ENCODE measurements at places on chromosomes 5 and 9.

GRCh38 chr9:19378164-19378563 is 1.9 kb downstream of the RPS6 start:
- DNase-seq: no peak

DNA sequence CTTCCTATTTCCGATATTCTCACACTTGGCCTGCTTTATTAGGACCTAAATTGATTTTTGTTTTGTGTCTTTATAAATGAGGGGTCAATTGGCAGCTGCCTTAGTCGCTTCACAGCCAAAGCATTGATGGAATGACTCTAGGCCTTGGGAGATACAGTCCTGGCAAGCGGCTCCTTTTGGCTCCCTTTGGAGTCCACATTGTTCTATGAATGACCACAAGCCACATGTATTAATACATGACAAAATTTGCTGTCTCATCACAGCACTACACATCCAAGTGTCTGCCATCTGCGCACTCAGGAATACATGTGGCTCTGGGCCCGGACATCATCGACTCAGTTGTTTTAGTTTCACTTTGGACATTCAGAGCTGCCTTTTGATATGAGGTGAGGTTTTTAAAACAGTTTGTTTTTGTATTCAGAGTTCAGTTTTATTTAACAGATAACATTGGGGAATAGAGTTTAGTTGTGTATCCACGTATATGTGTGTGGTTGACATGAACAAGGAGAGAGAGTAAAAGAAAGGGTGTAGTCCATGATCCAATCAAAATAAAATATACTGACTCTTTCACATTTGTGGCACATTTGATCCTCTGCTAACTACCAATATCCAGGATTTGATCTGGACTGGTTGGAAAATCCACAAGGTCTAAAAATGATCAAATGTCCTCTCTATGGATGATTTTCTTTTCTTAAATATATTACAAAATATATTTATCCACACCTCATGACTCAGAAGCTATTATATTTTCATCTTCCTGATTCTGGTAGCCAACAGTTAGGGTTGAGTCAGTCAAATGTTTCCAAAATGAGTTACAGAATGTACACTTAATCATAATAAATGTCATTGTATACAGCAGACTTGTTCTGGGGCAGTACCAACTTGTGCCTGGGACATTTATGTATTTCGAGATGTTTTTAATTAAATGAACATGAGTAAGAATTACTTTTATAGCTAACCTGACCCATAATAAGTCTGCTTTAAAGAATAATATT is 114.0 kb upstream of the MTAP start:
- DNase-seq: no peak

DNA sequence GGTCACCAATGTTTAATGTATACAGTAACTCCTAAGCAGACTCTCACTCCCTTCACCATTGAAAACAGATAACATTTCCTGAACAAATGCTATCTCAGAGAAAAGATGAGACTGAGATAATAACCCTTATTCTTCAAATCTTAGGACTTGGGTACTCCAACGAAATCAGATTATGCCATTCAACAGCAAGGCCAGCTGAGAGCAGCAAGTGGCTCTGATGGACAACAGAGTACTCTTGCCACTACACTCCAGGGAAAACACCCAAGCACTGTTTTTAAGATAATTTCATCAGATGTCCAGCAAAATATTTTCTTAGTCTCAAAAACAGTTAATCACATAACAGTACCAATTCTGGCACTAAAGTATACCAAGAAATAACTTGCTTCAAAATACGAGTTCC is 10.1 kb downstream of the PPP2CA start:
- DNase-seq: no peak

GRCh38 chr5:88677376-88677895 is 205.5 kb downstream of the MEF2C start:
- DNase-seq: no peak

DNA sequence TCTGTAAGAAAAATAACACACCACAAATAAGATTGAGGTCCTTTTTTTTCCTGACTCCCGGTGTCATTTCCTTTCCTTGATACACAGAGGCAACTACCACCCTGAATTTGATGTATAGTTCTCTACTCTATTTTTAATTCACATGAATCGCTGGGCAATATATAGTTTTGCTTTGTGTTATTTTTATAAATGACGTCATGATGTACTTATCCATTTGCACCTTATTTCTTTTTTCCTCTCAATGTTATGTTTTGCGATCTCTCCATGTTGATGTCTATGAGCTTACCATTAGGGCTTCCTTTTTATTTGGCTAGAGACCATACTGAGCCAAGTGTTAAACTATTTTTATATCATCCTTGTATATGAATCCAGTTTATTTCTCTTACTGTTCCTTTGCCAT is 175.9 kb downstream of the PAPPA start:
- DNase-seq: no peak

DNA sequence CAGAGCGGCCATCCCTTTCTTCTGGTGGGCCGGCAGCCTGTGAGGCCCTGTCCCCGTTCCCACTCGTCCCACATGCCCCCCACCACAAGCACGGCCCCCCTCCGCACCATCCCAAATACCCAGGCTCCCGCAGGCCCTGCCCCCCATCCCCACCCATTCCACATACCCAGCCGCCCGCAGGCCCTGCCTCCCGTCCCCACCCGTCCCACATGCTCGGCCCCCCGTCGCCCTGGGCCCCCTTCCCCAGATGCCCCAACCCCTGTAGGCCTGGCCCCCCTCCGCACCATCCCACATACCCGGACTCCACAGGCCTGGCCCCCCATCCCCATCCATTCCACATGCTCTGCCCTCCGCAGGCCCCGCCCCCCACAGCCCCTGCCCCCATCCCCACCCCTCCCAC is 11.5 kb downstream of the SLC6A19 start:
- no peak for DNase-seq

- no peak for DNase-seq
Observed at GRCh38 chr5:61687371-61687770, 355.3 kb downstream of the ZSWIM6 start.

DNA sequence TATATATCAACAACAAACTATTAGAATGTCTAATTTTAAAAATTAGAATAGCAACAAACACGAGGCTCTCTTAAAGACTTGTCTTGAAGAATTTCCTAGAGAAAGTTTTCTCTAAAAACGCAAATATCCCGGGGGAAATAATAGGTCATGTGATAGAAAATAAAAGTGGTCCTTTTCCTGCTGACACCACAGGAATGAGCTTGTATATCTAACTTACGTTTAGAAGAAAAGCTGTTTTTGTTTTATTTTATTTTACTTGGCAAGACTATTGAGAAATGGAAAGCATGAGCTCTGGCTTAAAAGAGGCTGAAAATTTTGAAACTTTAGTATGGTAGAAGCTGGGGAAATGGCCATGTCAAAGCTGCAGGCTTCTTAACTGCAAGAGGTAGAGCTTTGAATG is 465.0 kb downstream of the AGTPBP1 start:
- no peak for DNase-seq
